ENCODE measurements at places on chromosomes 16 and 17.
A peak's percentile ranks its signal among the peaks of the same experiment; 100 is the strongest.

GRCh38 chr16:46607529-46607928, 13.7 kb downstream of the SHCBP1 start:
- no peak for DNase-seq

DNA sequence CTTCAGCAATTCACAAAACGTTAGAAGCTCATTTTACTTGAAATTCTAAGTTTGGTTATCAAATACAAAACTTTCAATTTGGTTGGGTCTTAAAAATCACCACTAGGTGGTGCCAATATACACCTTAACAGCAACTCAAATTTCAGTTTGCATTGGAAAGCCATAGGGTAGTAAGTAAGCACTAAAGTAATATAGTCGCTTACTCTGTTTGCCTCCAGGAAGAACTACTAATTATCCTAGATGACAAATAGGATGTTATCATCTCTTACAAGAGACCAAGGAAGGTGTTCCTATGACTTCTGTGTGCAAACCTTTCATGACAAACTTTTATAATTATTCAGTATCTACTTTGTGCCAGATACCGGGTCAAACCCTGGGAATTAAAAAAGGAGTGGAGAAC, 93.3 kb downstream of the MYO1D start:
- DNase-seq: peak; percentile 78

GRCh38 chr17:17545984-17546383, 45.5 kb downstream of the PEMT start:
- no peak for DNase-seq

DNA sequence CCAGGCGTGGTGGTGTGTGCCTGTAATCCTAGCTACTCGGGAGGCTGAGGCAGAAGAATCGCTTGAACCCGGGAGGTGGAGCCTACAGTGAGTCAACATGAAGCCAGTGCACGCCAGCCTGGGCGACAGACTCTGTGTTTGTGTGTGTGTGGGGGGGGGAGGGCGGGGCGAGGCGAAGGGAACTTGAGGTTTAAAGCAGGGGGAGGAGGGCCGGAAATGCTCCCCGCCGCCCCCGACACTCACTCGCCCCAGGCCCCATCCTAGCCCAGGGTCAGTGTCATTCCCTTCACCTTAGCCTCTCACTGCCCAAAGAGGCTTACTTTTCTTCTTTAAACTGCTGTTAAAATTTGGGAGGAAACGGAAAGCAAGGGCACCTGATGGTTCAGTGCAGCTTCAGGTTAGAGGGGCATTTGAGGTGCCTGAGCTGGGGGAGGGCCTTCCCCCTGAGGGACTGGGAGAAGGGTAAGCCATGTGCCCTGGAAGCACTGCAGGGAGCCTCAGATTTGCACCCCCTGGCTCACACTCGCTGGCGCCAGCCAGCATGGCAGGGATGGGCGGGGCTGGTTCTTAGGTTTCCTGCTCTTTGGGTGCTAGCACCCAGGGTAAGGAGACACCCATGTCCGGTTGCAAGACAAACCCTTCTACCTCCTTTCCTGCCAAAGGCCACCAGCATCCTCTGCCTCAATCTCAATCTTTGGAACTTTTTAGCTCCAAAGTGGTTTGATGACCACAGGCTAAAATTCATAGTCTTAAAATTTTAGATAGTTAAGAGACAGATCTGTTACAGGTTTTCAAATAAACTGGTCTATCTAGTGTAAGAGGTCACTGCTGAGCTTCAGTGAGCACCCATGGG, 2.2 kb upstream of the LIMD2 start:
- DNase-seq: no peak

DNA sequence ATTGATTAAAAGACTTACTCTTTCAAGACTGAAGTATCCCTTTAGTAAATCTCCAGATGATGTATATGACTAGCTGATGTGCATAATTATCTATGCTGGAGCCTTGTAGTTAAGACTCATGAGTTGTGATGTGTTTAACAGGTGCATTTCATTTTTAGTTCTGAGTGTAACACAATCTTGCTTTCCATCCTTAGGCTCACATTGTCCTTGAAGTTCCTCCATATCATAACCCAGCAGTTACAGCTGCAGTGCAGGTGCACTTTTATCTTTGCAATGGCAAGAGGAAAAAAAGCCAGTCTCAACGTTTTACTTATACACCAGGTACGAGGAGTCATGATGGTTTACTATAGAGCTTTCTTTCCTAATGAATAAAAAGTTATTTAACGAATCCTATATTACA, 52.9 kb downstream of the ESRP2 start:
- no peak for DNase-seq

- DNase-seq: no peak
Measured at GRCh38 chr16:22782314-22782713, 31.6 kb upstream of the HS3ST2 start.

Measured in T47D (cell line).